Caco-2 (cell line): ENCODE measurements at places on chromosomes 2 and 18. TPM values are rescaled to one million over a fixed set of nuclear protein-coding genes. Genes with fewer than 3 reads are reported as not detected.

PPM1B gene
- total RNA-seq: 82.9 and 85.4 TPM in 2 replicates

STK39 gene
- 2.9 and 5.1 TPM in 2 replicates for total RNA-seq

- DNase-seq: no peak
Observed at GRCh38 chr2:203808046-203808750, 59.4 kb upstream of the CTLA4 start.

DNA sequence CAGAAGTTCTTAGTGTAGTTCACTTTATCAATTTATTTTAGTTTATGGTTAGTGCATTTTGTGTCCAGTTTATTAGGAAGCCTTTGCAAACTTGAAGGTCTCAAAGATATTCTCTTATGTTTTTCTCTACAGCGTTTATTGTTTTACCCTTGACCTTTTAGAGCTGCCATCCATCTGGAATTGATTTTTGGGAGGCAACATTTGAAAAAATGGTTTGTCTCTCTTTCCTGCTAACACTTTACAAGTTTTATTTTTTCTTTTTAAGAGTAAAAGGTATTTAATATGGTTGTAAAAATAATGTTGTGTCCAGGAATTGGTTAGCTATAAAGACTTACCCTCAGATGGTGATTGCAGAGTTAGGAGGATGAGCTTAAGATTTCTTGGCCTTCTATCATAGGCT is 14.0 kb downstream of the GORASP2 start:
- no peak for DNase-seq

GRCh38 chr2:74164761-74165160 is 13.9 kb downstream of the MOB1A start:
- DNase-seq: peak; percentile 2

DNA sequence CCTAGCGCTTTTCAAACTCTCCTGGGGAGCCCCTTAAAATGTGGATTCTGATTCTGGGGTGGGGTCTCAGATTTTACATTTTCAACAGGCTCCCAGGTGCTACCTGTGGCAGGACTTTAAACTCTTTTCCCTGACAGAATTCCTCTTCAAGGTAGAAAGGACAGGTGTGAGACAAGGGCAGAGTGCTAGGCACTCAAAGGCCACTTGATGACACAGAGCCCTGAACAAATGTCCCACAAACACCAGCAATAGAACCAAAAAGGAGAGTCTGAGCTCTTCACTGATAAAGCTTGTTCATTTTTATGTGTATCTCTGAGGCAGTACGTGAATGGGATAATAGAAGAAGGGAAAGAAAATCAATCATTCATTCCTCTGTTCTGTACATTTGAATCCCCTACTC is 77.7 kb upstream of the PELI1 start:
- DNase-seq: no peak

DNA sequence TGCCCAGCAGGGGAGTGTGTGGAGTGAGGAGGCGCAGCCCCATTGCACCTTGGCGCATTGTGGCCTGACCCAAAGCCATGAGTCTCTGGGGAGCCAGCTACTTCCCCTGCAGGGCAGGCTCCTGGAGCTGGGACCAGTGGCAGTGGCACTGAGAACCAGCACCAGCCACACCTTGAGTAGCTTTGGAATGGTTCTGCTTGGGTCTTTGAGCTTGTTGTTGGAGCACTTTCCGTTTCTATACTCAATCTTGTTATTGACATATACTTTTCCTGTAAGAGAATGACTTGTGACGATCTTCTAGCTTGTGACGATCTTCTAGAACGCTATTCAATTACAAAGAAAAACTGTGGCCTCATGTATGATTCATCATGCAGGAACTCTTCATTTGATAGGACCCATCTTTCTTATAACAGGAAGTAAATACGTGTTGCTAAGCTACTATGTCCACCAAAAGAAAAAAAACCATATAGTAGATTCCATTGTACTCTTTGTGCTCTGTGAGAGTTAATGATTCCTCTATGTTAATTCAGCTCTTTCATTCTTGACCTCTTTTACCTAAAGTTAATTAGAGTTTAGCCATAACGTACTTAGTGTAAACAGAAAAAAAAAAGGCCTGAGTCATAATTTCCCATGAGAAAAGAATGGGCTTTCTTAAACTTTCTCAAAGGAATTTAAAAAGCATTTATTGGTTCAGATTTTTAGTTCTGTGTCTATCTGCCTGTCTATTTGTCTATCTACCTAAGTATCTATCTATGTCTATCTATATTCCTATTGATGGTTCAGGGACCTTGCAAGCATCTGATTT is 113.1 kb downstream of the GATA6 start:
- DNase-seq: no peak

GRCh38 chr2:27370816-27371620 is 602 bp downstream of the SNX17 start:
- DNase-seq: no peak

GRCh38 chr2:79512442-79513401 is at the start of gene CTNNA2:
CTNNA2 (plus strand) TSS chr2:79513051.
- DNase-seq: peak; percentile 72

DNA sequence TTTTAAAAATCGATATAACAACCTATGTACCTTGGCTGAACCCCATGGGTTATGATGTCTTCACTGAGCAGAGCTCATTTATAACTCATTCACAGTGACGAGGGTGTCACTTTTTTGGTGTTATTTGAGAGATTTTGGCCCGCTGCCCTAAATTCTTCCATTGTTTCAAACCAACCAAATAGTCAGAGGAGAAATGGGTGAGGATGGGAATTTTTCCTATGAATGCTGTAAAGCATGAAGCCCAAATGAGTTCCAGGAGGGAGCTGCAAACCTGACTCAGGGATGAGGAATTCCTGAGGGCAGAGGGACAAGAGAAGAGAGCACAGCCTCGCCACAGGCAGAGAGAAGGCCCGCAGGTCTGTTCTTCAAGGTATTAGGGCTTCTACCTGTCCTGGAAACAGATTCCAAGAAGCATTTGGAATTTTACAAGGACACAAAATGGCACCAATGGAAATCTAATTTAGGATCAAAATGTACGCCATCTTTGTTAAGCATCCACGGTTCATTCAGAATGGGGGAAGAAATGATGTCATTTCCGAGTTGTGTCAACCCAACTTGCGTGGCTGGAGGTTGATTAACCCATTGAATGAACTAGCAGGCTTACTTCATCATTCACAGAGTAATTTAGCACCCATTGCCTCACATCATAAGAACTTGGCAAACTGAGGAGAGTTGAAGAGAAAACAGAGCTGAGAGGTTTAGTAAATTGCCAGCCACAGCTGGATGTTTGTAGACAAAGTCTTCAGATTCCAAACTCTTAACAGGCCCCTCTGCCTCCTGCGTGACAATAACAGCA is 133.5 kb downstream of the LAMA3 start:
- no peak for DNase-seq

DNA sequence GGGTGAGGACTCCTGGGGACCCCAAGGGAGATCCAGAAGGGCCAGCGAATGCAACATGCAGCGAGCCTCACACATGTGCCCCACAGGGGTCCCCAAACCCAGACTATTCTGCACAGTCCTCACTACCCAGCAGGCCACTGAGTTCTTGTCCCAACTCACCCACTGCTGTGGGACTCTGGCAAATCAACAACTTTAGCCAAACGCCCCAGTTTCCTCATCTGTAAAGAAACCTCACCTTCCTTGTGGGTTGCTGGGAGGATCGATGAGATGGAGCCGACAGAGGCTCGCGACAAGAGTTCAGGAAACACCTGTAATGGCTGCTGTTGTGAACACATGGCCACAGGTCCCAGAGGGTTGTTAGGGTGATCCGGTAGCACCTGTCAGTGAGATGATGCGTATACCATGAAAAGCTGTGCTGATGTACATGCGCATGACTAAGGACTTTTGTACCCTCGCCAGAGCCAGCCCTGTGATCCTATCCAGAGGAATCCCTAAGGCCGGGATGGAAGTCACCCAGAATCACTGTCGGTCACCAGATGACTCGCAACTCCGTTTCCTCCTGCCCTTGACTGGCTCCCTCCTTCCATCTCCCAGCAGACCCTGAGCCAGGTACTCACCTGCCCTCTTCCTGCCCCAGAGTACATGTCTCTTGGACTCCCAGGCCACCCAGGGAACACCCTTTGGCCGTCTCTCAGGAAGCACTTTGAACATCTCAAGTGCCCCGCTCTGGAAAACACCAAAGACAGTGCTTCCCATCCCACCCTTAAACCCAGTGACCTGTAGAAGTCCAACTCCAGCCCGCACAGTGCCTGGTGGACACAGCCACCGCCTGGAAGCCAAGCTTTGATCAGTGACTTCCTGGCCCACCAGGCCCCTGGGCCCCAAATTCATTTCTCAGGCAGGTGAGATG is 103.3 kb upstream of the ID2 start:
- DNase-seq: no peak
